Effector memory CD8-positive, alpha-beta T cell (primary cell): ENCODE measurements at places on chromosomes 2 and 18.

GRCh38 chr2:3144856-3145255 lies 232.8 kb downstream of the EIPR1 start:
- no peak for DNase-seq

DNA sequence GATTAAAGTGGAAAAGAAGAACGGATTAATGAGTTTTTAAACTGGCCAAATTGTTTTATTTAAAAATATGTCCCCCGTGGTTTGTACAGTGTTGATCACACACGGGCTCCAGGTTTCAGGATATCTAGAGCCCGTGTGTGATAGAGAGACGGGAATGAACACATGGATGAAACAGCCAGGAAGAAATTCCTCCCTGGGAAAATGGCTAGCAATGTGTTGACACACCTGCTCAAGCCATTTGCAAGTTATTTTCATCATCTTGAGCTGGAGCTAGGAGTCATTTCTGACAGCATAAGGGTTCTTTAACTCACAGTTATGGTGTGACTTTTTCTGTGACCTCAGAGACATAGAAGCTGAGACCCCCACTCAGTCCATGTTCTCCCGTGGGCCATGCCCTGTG lies 81.6 kb downstream of the LRRFIP1 start:
- DNase-seq, result no peak

GRCh38 chr18:25077038-25077943 lies 274.7 kb downstream of the ZNF521 start:
- DNase-seq, result no peak

DNA sequence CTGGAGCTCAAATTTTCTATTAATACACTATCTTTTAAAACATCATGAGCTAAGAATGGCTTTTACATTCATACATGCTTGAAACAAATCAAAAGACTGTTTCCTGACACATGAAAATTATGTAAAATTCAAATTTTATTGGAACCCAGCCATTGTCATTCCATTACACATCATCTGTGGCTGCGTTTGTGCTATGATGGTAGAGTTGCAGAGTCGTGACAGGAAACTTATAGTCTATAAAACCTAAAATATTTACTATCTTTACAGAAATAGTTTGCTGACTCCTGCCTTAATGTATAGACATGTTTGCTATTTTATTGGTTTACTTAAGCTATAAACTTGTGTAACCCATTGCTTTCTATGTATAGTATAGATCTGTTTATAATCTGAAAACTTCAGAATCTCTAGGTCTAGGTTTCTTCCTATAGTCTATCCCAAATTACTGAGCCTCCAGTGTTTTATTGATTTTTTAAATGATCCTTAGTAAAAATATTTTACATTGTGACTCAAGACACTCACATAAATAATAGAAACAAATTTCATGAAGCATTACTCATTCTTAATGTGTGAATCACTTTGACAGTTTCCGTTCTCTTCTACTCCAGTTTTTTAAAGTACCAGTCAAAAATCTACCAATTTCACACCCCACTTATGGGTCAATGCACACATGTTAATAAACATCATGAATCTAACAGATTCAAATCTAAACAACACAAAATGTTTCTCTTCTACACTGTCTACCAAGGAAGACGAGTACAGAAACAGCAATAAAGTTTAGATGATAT lies 26.4 kb upstream of the MRPL19 start:
- no peak for DNase-seq

DNA sequence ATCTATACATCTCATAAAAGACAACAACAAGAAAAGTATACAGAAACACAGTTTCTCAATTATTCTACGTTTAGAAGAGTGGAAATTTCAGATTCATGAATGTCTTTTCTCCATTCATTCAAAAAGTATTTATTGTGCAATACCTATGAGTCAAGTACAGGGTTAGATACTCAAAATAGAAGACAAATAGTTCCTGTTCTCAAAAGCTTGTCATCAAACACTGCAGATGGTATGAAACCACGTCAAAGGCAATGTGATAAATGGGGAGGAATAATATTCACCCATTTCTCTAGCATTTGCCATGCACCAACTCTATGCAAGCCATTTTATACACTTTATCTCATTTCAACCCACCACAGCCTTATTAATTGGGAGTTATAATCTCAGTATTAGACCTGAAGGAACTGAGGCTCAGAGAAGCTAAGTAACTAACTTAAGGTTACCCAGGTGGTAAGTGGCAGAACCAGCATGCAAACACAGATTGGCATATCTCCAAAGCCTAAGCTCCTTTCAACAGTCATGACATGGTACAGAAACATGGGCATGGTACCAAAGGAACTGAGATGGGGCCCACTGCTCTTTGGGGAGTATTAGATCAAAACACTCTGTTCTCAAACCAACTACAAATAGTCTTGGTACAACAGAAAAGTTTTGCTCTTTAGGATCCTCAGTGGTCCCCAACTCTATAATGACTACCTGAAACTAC lies 67.2 kb upstream of the NPAS2 start:
- DNase-seq, result no peak

DNA sequence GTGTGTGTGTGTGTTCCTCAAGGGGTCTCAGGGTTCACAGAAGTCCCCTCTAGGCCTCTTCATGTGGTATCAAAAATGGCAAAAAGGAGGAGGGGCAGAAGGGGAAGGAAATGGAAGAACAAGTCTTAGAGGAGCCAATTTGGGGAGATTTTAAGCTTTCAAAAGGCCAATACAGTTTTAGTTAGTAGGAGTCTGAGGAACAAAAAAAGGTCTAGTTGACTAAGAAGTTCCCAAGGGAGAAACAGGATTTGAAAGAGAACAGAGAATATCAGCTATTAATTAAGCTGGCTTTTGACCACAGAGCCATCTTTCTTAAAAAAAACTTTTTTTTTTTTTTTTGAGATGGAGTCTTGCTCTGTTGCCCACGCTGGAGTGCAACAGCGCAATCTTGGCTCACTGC lies 7.1 kb downstream of the RNF125 start:
- DNase-seq, result no peak

DNA sequence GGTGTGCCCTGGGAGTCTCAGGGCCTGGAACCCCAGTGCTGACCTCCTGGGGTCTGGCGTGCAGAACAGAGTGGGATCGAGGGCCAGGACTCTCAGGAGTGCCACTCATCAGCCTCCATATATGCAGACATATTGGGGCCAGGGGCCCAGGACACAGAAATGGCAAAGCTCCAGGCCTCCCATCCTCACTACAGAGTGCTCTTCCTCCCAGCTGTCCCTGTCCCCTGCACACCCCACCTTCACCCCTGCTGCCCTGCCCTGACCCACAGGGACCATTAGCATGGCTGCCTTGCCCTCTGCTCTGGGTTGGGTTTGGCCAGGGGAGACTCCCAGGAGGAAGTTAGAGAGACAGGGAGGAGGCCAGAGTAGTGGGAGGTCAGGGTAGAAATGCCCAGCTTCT lies 2.8 kb downstream of the TEX51 start:
- DNase-seq, result no peak
